MCF 10A (cell line): ENCODE measurements at places on chromosomes 2 and 18. TPM values are rescaled to one million over a fixed set of nuclear protein-coding genes. Genes with fewer than 3 reads are reported as not detected.

Gene OR6B2
- not detected in 2 replicates for total RNA-seq

DNA sequence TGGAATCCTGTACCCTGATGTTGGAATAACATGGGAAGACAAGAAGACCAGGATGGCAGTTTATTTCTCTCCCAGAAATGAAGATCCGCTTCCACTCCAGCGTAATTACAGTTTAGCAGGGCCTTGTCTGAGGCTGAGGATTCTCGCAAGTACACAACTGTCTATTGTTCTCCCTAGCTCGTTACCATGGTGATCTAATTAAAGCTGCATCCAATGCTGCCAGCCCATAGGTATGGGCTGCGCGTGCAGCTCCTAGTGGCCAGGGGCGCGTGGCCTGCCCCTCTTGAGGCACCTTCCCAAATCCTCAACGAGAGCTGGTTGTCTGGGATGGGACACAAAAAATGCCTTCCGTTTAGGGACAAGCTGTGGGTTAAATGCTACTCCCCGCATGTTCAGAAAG, 344.9 kb downstream of the CYRIA start:
- H3K36me3 ChIP-seq = no peaks in the 10 kb centered on the region
- no peak overlapping the region for H3K27ac ChIP-seq
- no peak overlapping the region for H3K4me3 ChIP-seq

DNA sequence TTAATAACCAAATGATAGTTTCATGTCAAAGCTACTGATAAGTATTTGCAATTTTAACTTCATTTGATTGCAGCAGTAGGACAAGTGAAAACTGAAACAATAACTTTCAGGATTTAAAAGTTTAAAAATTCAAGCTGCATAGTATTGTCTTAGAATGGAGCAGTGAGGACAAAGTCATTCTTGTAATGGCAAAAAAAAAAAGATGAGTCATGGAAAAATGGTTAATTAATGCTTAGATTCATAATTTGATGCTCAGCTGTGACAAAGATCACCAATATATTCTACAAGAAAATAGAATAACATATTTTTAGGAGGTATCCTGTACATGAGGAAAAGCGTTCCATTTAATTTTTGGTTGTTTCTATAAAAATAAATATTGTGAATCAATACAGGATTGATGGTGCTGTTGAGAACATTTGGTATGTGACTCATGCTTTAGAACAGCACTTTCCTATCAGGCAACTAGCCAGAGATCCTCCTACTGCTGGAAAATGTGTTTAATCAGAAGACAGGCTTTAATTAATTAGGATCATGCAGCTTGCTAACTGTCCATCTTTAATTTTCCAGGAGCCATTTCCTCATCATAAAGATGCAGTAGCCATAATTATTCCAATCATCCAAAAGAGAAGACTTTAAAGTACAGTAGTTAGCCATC, 239.0 kb upstream of the MMADHC start:
- no peaks in the 10 kb centered on the region for H3K36me3 ChIP-seq
- no peak overlapping the region for H3K27ac ChIP-seq
- DNase-seq = peak; percentile 6
- H3K4me3 ChIP-seq = no peak overlapping the region
- no peaks in the 10 kb centered on the region for H3K27me3 ChIP-seq

Gene CCDC141
- total RNA-seq = not detected in 2 replicates

DNA sequence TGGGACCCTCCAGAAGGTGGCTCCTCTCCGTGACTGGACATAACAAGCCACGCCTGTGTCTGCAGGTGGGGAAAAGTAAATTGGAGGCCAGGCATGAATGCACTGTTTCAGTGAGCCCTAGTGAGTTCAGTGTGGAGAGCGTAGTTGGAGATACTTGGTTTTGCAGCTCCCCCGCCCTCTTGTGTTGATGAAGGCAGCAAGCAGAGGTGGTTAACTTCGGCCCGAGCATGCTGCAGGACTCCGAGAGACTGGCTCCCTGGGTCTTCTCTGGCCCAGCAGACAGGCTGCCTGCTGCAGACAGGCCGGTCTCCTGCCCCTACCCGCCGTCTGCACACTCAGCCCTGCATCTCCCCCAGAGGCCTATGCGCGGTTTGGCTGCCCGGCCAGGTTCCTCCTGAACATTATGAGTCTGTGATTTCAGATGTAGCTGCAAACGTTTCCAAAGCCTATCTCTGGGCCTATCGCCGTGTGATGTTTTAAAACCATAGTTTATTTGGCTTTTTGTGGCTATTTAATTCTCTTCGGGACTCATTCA, 102.4 kb downstream of the LDLRAD4 start:
- H3K4me3 ChIP-seq = no peak overlapping the region
- no peaks in the 10 kb centered on the region for H3K4me1 ChIP-seq
- H3K36me3 ChIP-seq = no peaks in the 10 kb centered on the region
- no peaks in the 10 kb centered on the region for H3K27me3 ChIP-seq
- DNase-seq = no peak

DNA sequence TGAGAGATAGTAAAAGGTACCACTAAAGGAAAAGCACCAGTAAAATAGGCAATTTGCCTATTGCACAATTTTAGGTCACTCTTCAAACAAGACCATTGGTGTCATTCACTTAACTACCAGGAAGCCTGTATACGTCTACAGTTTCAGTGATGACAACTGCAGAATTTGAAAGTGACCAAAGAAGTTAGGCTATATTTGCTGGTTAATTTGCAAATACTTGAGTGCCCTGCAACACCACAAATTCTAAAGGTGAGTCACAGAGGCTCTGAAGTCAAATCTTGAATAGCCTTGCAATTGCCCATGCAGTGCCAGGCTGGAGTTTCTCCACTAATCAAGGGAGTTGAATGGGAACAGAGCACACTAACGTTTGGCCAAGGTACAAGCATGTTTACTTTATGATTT, 128.7 kb upstream of the CCDC68 start:
- no peaks in the 10 kb centered on the region for H3K36me3 ChIP-seq
- no peaks in the 10 kb centered on the region for H3K27me3 ChIP-seq
- DNase-seq = no peak
- H3K27ac ChIP-seq = no peak overlapping the region

Gene OSR1
- total RNA-seq = 0.61 and 1.3 TPM in 2 replicates

DNA sequence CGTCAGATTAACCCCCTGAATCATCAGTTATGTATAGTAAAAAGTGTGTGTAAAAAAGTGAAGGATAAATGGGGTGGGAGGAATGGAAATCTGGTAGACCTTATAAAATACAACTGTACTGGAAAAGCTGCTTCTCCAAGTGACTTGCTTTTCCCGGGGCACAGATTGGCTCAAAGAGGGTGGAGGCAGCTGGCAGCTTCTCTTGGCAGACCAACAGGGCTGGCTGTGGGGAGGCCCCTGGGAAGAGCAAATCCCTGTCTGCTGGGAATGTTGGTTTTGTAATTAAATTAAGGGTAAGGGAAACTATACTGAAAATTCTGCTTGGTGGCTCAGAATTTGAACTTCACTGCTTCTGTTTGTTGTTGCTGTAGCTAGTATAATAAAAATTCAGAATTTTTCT, 154.2 kb upstream of the DLX2 start:
- no peak for DNase-seq
- H3K4me1 ChIP-seq = peaks cover 38% of the 10 kb centered on the region
- H3K36me3 ChIP-seq = no peaks in the 10 kb centered on the region
- H3K27me3 ChIP-seq = no peaks in the 10 kb centered on the region

- no peaks in the 10 kb centered on the region for H3K36me3 ChIP-seq
- peak; percentile 54 for DNase-seq
- H3K4me3 ChIP-seq = no peak overlapping the region
- peak overlapping the region; percentile 49 for H3K27ac ChIP-seq
- H3K4me1 ChIP-seq = peaks cover 22% of the 10 kb centered on the region
Observed at GRCh38 chr2:172282944-172283343, 144.4 kb upstream of the ITGA6 start.

- H3K27ac ChIP-seq = no peak overlapping the region
- H3K4me3 ChIP-seq = no peak overlapping the region
- no peaks in the 10 kb centered on the region for H3K36me3 ChIP-seq
Observed at GRCh38 chr2:129764376-129765325, 214.8 kb upstream of the RAB6C start.

GRCh38 chr18:7946734-7947377, 379.7 kb downstream of the PTPRM start:
- H3K4me1 ChIP-seq = peaks cover 54% of the 10 kb centered on the region
- peak; percentile 60 for DNase-seq
- peak overlapping the region; percentile 82 for H3K27ac ChIP-seq
- peaks cover 9% of the 10 kb centered on the region for H3K36me3 ChIP-seq

Gene HOXD11
- not detected in 2 replicates for total RNA-seq

Gene MREG
- 6.8 and 10.4 TPM in 2 replicates for total RNA-seq

DNA sequence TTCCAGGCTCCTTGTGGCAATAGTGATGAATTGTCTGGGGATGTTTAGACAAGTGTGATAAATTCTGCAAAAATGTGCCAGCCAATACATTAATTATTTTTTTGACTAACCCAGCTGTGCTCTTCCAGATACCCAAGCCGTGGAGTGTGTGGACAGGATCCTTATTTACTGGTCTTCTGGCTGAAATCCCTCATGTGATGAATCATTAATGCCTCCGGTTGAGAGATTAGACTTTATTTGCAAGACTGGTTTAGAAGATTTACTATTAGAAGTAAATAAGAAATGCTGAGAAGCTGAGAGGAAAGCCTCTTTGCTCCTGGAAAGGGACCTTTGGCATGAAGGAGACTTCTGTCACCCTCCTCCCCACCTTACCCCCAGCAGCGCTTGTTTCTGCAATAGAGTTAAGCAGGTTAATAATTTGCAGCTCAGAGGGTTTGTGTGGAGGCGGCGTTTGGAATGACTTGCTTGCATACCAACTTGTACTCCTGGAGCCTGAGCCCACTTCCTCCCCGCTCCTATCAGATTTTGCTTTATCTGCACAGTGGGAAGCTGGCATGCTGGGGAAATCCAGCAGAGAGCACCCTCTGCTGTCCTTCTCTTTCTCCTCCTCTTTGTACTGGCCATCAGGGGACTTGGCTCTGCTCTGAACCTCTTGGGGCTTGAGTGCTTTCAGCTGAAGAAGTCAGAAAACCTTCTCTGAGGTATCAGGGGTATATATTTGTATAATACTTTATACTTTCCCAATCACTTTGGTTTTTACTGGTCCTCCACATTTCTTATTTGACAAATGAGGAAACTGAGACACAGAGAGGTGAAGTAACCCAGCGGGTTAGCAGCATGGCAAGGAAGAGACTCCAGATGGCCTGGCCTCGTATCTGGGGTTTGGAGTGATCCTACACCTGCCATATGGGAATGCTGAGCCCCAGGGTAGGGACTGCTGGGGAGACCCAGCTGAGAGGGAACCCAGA, 16.3 kb downstream of the SLC3A1 start:
- no peaks in the 10 kb centered on the region for H3K27me3 ChIP-seq
- peak; percentile 56 for DNase-seq
- H3K4me1 ChIP-seq = peaks cover 26% of the 10 kb centered on the region
- no peaks in the 10 kb centered on the region for H3K36me3 ChIP-seq
- H3K27ac ChIP-seq = no peak overlapping the region
- no peak overlapping the region for H3K4me3 ChIP-seq

GRCh38 chr2:23363831-23364230, 21.1 kb upstream of the KLHL29 start:
- no peaks in the 10 kb centered on the region for H3K36me3 ChIP-seq
- no peak overlapping the region for H3K4me3 ChIP-seq
- no peak overlapping the region for H3K27ac ChIP-seq
- H3K4me1 ChIP-seq = peaks cover 19% of the 10 kb centered on the region

DNA sequence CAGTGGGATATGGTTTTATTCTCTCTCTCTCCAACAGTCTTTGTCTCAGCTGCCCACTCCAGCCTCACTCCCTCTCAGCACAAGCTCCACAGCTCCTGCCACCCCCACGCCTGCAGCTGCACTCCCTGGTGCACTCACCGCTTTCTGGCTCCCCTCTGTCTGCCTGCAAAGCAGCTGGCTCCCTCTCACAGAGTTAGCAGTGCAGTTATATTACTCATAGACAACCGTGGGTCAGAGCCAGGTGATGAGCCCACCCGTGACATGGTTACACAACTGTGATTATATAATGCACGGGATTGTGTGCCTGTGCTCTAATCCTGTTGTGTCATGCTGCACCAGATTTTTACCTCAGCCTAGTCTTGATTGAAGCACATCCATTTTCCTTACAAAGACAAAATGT, 276.9 kb upstream of the CHAC2 start:
- H3K27me3 ChIP-seq = no peaks in the 10 kb centered on the region
- DNase-seq = no peak
- H3K4me1 ChIP-seq = no peaks in the 10 kb centered on the region
- no peaks in the 10 kb centered on the region for H3K36me3 ChIP-seq

GRCh38 chr2:26292646-26293045, 47.9 kb downstream of the HADHB start:
- H3K27me3 ChIP-seq = no peaks in the 10 kb centered on the region
- H3K36me3 ChIP-seq = peaks cover 23% of the 10 kb centered on the region
- DNase-seq = peak; percentile 80
- peaks cover 7% of the 10 kb centered on the region for H3K4me1 ChIP-seq
- no peak overlapping the region for H3K4me3 ChIP-seq
- H3K27ac ChIP-seq = no peak overlapping the region

- H3K27ac ChIP-seq = no peak overlapping the region
- H3K36me3 ChIP-seq = no peaks in the 10 kb centered on the region
- peaks cover 20% of the 10 kb centered on the region for H3K27me3 ChIP-seq
- DNase-seq = no peak
- H3K4me1 ChIP-seq = no peaks in the 10 kb centered on the region
- H3K4me3 ChIP-seq = no peak overlapping the region
Observed at GRCh38 chr2:140918426-140918825, 1212.4 kb downstream of the LRP1B start.

Gene REG1B
- total RNA-seq = not detected in 2 replicates

DNA sequence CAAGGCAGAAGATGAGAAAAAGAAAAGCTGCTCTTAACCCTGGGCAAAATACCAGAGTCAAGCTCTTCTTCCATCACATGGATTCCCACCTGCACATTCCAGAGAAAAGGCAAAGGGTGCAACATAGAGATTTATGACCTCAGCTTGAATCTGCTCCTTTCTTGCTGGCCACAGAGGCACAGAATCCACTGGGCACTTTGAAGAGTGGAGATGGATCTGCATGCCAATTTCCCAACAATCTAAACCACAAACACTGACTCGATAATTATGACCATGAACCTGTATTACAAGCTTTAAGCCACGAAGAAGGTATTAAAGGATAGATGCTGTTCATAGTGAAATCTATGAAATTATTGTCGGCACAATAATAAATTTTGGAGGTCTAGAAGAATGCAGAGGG, 237.3 kb downstream of the PID1 start:
- no peak for DNase-seq
- no peaks in the 10 kb centered on the region for H3K4me1 ChIP-seq
- H3K27me3 ChIP-seq = no peaks in the 10 kb centered on the region
- no peak overlapping the region for H3K4me3 ChIP-seq
- peaks cover 30% of the 10 kb centered on the region for H3K36me3 ChIP-seq

Gene TEKT4
- not detected in 2 replicates for total RNA-seq

GRCh38 chr2:157325786-157326185, at the start of gene ERMN:
ERMN (minus strand) TSS chr2:157325824; CDS start chr2:157325642, 182 bp downstream.
- H3K36me3 ChIP-seq = no peaks in the 10 kb centered on the region
- no peak within 1 kb of the TSS for H3K4me3 ChIP-seq
- H3K4me1 ChIP-seq = peaks cover 8% of the 10 kb centered on the region
- H3K27me3 ChIP-seq = no peaks in the 10 kb centered on the region
- H3K27ac ChIP-seq = no peak within 1 kb of the TSS

Gene HRH4
- total RNA-seq = 0.10 and 0.16 TPM in 2 replicates

Gene IL36G
- total RNA-seq = not detected in 2 replicates

DNA sequence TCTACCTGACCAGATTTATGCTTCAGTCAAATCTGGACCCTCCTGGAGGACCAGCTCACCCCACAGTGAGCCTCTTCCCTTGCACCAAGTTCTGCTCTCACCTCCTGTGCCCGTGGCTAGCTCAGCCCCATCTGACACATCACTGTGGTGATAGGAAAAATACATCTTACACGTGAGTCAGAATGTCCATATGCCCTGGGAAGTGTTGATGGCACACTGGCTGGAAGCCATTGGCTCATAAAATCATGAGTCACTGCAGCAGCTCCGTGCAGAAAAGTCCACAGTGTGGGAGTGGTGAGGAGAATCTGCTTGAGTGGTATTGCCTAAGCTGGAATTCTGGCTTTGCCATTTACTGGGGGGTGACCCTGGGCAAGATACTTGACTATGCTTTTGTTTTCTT, 42.6 kb upstream of the RAPGEF4 start:
- H3K4me1 ChIP-seq = peaks cover 22% of the 10 kb centered on the region
- DNase-seq = peak; percentile 98
- peak overlapping the region; percentile 79 for H3K27ac ChIP-seq
- no peak overlapping the region for H3K4me3 ChIP-seq

Gene HES6
- 16.8 and 19.7 TPM in 2 replicates for total RNA-seq
